ENCODE measurements at places on chromosomes 3 and 15.

DNA sequence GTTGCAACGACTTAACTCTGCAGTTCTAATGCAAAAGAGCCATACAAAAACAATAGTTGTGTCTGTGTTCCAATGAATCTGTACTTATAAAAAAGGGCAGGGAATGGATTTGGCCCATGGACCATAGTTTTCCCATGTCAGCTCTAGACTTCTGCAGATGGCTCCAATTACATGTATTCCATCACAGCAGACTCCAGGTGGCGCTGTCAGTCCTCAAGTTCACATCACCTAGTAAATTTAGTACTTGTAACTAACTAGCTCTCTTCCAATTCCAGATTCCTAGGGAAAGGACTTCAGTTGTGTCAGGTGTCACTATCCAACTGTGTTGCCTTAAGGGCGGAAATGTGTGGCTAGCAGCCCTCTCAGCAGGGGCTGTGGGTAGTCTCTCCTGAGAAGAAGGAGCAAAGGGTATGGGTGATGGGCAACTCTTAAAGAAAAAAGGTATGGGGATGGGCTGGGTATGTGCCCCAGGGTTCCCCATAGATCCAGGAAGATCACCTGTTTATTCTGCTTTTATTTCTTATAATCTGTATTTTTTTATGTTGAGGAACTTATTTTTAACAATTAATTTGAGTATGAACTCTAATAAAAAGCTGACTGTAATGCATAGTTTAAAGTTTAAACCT lies 36.2 kb downstream of the BBS4 start:
- DNase-seq = peak; percentile 35

DNA sequence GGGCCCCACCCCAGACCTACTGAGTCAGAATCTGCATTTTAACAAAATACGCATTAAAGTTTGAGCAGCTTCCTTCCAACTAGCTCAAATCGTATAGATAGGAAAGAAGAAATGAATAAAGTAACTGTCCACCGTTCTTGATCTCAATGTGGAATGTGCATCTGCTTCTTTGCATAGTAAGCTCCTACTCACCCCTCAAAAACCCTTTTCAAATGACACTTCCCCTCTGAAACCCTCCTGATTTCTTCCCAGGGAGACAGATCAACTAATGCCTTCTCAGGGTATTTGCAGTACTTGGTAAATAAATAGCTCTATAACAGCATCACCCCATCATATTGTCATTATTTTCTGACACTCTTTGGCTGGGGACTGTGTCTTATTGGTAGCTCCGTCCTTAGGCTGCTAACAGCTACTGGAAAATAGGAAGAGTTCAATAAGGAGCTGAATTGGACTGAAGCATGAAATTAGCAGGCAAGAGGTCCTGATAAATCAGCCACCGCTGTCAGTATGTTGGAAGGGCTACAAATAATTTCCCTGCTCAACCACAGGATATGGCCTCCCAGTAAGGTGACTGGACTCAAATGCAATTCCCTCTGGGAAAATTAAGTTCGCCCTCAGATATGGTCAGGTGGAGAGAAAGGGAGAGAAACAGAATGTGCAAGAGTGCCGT lies 10.2 kb downstream of the OXTR start:
- DNase-seq = no peak

DNA sequence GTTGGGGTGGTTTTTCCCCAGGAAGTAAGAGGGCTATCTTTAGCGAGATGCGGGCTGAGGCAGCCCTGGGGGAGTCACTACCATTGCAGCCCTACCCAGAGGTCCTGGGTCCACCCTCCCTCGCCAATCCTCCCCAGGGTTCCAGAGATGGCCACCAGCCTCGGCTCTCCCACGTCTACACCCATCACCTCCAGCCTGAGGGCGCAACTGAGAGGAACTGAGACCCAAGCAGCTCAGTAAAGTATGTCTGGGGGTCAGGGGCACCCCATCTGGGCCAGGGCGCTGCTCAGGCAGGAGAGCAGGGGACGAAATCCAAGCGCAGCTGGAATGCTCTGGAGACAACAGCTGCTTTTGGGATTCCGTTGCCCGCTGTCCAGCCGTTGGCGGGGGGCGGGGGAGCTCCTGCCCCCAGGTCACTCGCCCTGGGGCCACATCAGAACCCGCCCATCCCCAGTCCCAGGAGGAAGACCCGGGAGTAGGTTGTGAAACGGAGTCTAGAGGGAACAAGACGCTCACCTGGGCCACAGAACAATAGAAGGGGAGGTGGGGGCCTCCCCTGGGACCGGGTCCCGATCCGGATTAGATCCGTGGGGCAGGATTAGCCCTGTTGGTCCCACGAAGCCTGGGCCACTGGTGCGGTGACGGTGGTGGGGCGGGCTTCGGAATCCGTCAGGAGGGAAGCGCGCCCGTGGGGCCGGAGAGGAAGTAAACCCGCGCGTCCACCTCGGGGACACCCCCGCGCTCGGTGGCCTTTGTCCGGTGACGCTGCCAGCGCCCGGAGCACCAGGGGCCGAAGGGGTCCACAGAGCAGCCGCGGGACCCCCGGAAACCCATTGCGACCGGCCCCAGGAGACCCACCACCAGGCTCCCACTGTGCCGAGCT lies 1.4 kb upstream of the NDUFAF3 start:
- no peak for DNase-seq

GRCh38 chr3:8301977-8302735 lies 199.5 kb upstream of the LMCD1 start:
- no peak for DNase-seq

- DNase-seq = no peak
Observed at GRCh38 chr3:133369068-133369440, 30.8 kb upstream of the BFSP2 start.

GRCh38 chr15:44265757-44266156 lies 22.8 kb upstream of the GOLM2 start:
- DNase-seq = no peak

- no peak for DNase-seq
Observed at GRCh38 chr3:53938645-53939044, 47.0 kb upstream of the SELENOK start.

DNA sequence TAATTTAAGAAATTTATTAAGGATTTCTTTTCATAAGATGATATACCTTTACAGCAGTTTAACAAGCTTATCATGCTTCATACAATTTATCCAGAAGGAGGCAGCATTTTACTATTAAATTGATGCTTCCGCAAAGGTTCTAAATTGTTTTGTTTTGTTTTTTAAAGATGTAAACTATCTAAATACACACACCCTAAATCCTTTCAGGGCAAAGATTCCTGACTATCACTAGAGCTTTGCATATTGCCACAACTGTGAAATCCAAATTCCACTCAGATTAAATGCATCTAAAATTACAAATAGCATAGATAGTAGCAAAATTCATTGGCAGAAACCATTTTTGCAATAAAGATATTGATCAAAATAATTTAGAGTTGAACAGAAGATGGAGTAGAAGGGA lies 44.5 kb upstream of the CCNL1 start:
- DNase-seq = no peak

GRCh38 chr3:50648313-50648712 lies 26.4 kb upstream of the DOCK3 start:
- no peak for DNase-seq

DNA sequence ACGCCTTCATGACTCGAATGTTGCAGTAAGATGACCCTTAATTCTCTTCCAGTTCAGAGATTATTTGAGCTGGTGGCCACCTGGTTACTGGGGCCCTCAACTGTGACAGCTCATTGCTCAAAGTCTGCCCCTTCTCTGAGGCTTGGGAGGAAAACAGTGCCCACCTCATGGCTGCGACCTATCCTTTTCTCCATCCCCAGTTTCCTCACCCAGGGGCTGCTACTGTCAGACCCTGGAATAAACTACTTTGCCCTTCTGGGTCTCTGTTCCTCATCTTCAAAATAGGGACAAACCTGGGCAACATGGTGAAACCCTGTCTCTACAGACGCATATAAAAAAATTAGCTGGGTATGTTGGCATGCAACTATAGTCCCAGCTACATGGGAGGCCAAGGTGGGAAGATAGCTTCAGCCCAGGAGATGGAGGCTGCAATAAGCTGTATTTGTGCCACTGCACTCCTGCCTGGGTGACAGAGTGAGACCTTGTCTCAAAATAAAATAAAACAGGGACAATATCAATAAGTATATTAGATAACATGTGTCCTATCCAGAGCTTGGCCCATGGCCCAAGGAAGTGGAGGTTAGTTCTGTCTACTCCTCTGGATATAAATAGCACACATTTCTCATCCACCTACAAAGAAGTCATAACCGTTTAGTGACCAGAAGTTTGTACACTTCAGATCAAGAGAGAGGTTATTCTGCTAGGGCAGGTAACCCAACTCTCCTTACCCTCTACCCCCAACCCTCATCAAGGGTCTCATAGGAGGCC lies 2.2 kb upstream of the RASL12 start:
- DNase-seq = no peak

GRCh38 chr3:146100825-146101444 lies 60.0 kb downstream of the PLOD2 start:
- no peak for DNase-seq

DNA sequence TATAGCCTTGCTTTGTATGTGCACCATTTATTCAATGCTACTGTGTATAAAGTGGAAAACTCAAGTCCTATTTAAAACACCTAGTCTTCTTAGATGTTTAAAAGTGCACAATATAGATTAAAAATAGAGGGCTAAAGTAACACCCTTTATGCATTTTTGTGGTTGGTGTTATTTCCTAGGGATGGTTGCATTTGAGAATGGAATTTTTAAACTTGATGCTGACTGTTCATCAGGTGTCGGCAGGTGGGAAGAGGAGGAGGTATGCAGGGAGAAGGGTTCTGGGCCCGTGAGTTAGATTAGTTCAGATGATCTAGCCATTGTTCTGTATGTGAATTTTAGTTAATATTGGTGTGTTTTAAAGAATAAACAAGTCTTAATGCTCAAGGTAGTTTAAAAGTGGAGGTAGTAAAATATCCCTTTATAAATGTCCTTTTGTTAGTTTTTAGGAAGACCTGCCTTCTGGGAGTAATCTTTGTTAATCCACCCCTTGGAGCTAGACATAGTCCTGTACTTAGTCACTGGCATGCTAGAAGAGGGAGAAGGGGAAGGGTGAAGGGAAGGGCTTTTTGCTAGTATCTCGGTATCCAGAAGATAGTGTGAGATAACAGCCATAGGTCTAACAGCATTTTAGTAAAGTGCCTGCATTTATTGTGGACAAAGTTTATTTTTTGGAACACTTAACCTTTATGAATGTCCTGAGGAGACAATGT lies 8.1 kb upstream of the SRPRB start:
- DNase-seq = no peak

DNA sequence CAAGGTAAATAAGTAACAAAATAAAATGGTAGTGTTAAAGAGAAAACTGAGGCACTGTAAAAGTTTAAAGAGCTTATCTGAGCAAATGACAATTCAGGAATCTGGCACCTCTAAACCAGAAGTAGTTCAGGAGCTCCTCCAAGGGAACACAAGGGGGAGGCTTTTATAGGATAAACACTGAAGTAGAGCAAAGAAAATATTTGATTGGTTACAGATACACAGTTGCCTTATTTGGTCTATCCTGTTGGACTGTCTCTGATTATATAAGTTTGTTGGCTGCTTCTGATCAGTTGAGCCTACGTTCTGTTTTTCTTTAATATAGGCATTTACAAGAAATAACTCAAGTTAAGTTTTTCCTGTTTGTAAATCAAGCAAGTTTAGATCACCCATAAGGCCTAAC lies 146.9 kb downstream of the ERC2 start:
- no peak for DNase-seq

DNA sequence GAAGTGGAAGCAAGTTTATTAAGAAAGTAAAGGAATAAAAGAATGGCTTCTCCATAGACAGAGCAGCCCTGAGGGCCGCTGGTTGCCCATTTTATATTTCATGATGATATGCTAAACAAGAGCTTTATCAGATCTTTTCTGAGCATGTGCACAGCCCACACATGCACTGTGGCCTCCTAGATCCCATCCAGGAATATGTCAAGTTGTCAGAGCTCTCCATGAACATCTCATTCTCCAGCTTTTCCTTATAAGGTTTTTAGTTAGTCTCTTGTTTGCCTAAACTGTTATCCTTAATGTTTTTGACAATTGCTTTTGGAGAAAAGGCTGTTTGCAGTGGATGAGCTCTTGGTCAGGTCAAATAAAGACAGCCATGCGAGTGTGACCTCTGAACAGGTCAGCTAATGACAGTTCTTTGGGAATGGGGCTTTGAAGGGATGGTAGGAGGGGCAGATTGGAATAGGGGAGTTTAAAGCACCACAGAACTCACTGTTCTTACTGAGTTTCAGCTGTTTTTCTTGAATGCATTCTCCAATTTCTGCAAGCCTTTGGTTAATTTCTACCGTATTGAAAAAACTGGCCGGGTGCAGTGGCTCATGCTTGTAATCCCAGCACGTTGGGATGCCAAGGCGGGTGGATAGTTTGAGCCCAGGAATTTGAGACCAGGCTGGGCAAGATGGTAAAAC lies 69.4 kb upstream of the CRTC3 start:
- no peak for DNase-seq

- no peak for DNase-seq
Observed at GRCh38 chr15:59699810-59700431, 10.8 kb upstream of the BNIP2 start.

DNA sequence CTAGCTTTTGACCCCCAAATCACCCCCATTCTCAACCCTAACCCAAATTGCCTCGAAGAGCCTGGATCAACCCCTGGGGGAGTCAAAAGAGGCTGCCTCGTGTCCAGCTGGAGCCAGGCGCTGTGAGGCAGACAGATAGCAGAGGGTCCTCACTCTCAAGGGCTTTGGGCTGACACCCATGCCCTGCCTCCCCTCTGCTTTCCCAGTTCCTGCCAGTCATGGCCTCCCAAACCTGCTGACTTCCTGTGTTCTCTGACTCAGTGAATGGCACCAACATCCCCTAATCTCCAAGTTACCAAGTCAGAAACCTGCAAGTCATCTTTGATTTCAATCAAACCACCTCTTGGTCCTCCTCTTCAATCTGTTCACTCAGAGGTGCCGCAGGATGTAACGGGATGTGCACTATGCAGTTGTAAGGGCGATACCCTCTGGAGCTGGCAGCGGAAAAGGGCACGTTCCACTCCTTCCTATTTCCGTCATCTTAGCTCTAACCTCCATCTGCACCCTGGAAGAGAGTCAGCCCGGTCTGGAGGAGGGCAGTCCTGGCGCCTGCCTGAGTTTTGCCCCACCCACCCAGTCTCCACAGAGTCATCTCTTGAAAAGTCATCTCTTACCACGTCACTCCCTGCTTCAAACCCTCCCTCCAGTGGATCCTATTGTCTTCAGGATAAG lies 52.4 kb upstream of the FAM174B start:
- DNase-seq = no peak

- DNase-seq = no peak
Observed at GRCh38 chr3:108406661-108407206, 103.7 kb downstream of the MYH15 start.

DNA sequence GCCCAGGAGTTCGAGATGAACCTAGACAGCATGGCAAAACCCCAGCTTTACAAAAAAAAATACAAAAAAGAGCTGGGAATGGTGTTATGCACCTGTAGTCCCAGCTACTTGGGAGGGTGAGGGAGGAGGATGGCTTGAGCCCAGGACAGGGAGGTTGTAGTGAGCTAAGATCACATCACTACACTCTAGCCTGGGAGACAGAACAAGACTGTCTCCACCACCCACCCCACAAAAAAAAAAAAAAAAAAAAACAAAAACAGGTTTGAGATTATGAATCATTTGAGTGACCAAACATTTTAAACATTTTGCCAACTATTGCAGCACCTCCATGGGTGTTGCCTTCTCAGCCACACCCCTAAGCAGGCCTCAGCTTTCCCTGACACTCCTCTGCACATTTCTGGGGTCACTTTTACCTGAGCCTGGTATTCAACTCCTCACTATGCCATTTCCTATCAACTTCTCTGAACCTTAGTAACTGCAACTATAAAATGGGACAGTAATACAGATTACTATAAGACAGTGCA lies 41.8 kb downstream of the IL5RA start:
- no peak for DNase-seq

- no peak for DNase-seq
Observed at GRCh38 chr3:171028025-171028778, 1.7 kb upstream of the SLC2A2 start.

- DNase-seq = no peak
Observed at GRCh38 chr3:143506190-143506589, 342.1 kb downstream of the SLC9A9 start.

Data from activated CD4-positive, alpha-beta T cell treated with anti-CD3 and anti-CD28 coated beads, Interleukin-2, amount 50 U/mL, for 24 hours (primary cell).